Pulmonary artery endothelial cell (primary cell): ENCODE measurements at places on chromosomes 4 and X. TPM values are rescaled to one million over a fixed set of nuclear protein-coding genes. Genes with fewer than 3 reads are reported as not detected.

The CAMK2D gene
- total RNA-seq: 38.1 and 50.3 TPM in 2 replicates

- no peak for DNase-seq
Measured at GRCh38 chr4:26150948-26151347, 169.9 kb upstream of the RBPJ start.

- peak; percentile 50 for DNase-seq
Measured at GRCh38 chr4:121462660-121463261, 81.9 kb upstream of the QRFPR start.

- no peak for DNase-seq
Measured at GRCh38 chrX:129015381-129015780, 507.9 kb downstream of the SMARCA1 start.

DNA sequence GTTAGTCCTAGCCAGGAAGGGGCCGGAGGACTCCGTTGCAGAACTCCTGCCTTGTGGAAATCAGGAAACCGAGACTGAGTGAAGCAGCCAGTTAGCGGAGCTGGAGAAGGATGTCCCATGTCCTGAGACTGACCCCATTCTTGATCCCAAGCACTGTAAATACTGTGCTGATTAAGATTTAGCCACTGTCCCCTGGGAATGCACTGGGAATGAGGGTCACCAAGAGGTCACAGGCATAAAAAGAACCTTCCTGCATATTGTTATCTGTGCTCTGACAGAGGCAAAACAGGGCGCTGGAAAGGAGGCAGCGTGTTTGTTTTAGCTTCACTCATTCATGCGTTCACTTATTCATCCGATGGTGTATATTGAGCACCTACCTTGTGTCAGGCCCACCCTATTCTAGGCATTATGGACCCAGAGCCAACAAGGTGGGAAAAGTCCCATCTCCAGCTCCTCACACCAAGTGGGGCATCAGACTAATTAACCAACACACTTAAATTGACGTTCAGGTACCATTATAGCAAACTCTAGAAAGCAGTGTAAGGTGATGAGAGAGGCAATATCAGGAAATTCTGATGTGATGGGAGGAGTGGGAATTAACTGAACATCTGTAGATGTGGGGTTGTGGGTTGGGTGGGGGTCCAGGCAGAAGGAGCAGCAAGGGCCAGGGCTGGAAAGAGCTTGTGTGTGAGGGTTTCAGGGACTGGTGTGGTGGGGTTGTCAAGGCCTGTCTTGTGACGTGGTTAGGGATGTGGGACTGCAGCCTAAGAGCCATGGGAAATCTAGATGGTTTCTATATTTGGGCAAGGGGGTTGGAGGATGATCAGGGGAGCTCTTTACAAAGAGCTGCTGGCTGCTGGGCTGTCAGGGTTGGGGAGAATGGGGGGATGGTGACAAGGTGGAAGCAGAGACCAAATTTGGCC is 10.6 kb upstream of the SLC2A9 start:
- no peak for DNase-seq

- no peak for DNase-seq
Measured at GRCh38 chrX:112784692-112785091, 55.9 kb downstream of the AMOT start.

GRCh38 chr4:149403081-149403480 is 412.6 kb downstream of the IQCM start:
- no peak for DNase-seq

- no peak for DNase-seq
Measured at GRCh38 chr4:122814426-122814825, 12.2 kb upstream of the FGF2 start.
